ENCODE measurements at places on chromosomes 6 and 20. TPM values are rescaled to one million over a fixed set of nuclear protein-coding genes. Genes with fewer than 3 reads are reported as not detected.

GRCh38 chr6:4848382-4849068, 72.3 kb downstream of the CDYL start:
- no peak for DNase-seq

DNA sequence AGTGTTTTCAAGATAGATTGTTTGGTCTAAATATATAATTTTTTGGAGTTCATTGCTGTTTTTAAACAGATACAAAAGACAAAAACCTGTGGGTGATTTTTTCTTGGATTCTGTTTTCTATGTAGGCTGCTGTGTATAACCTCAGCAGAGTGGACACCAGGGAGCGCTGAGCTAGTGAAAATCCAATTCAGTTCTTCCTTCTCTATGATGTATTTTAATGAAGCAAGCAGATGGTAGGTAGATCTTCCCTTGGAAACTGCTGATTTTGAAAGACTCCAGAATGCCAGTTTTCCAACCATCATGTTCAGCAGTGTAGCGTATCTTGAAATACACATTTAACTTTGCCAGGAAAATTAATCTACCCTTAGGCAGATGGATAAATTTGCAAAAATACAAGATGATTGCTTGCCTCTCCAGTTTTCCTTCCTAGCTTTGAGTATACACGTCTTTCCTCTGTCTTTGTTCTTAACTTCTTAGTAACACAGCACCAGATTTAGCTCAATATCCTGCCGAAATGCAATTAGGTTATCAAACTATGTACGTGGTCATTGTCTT, 178.0 kb downstream of the PHF3 start:
- DNase-seq = no peak

Gene LY86
- 2.6 TPM for total RNA-seq

DNA sequence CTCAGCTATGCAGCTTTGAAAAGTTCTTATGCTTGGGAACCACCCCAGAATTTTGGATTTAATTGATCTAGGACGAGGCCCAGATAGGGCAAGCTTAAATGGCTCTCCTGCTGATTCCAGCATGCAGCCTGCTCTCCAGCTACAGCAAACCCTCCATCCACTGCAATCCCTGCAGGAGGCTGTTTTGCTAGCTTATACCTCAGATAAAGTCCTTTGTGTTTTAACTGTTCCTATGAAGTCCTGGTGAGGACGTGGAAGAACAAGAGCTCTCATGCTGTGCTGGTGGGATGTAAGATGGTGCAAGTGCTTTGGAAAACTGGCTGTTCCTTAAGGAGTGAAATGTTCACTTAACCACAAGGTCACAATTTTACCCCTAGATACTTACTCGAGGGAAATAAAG, 25.5 kb upstream of the NXT1 start:
- no peak for DNase-seq

Gene ADGRG6
- total RNA-seq = 25.6 TPM

- peak; percentile 36 for DNase-seq
These were observed 801 bp downstream of the FBXL4 start for GRCh38 chr6:98946879-98947410.

DNA sequence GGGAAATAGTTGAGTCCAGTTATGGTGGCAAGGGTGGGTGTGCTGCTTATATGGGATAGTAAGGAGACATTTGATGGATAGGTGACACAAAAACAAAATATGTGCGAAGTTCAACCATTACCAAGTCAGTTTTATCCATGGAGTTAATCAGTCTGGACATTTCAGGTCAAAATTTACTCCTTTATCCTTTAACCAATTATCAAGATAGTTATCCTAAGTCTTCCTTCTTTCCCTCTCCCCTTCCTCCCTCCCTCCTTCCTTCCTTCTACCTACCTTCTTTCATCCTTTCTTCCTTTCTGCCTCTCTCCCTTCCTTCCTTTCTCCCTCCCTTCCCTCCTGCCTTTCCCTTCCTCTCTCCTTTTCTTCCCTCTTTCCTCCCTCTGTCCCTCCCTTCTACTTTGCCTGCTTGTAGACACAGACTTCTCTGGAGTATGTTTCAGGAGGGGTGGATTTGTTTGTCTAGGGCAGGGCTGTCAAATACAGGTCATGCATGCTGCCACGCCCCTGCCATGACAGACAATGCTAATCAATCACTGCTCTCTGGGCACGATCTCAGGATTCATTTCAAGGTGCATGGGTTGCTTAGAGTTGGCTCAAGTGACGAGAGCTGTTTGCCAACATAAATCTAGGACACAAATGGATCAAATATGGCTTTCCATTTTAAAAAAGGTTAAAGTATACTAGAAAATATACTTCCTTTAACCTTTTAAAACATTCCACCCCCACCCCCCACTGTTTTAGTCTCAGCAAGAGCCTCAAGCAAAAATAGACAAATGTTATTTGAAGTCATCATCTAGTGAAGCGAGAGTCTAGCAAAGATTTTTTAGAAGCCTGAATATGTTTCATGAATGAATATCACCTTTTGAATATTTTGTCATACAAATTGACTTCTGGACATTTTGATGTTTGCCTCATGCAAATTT, 281.6 kb upstream of the CITED2 start:
- no peak for DNase-seq

Gene RNF144B
- total RNA-seq = 3.3 TPM

- no peak for DNase-seq
These were observed 79.4 kb downstream of the JAG1 start for GRCh38 chr20:10594296-10594868.

GRCh38 chr6:117498159-117498558, 15.7 kb downstream of the DCBLD1 start:
- no peak for DNase-seq

DNA sequence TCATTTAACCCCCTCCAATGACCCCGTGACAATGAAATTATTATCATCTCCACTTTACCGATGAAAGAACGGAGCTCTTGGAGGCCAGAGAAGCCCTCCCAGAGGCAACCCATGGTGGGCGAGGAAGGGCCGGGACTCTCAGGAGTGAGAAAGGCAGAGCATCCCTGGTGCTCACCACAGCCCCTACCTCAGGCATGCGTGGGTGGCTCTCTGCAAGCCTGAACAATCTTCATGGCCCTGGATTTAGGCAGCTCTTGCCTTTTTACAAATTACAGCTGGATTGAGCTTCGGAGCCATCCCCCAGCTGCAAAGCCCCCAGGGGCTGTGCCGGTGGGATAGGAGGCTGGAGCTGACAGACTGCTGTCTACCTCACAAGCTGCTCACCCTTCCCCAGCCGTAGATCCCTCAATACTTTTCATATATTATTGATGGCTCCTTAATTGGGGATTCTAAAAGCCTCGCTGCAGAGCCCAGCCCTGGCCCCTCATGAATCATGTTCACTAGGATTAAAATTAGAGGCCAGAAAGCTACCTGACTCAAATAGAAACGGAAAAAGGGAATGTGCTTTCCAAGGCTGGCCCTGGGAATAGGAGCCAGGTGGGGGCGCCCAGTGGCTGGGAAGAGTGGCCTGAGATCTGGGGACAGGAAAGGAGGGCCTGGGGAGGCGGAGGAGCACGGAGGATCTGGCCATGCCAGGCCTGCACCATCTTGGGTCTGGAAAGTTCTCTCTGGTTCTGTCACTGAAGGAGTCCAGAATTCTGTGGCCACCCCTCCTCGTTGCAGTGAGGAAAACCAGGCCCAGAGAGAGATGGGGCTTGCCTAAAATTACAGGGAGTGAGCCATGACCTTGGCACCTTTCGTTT, 29.1 kb downstream of the CPNE5 start:
- no peak for DNase-seq

- DNase-seq = peak; percentile 47
These were observed 18.3 kb downstream of the HIVEP2 start for GRCh38 chr6:142926494-142927270.

Measured in cerebellum (tissue), 4 donors.